ENCODE measurements at places on chromosomes 6 and 20. TPM values are rescaled to one million over a fixed set of nuclear protein-coding genes. Genes with fewer than 3 reads are reported as not detected.

ERVFRD-1 gene
- polyA plus RNA-seq = 1.7 TPM

ULBP1 gene
- polyA plus RNA-seq = 0.03 TPM

OR2H1 gene
- polyA plus RNA-seq = not detected

OXT gene
- polyA plus RNA-seq = 20.5 TPM

SLC22A1 gene
- 1.6 TPM for polyA plus RNA-seq
